H7 (cell line): ENCODE measurements at places on chromosomes 2 and 18. TPM values are rescaled to one million over a fixed set of nuclear protein-coding genes. Genes with fewer than 3 reads are reported as not detected.

DNA sequence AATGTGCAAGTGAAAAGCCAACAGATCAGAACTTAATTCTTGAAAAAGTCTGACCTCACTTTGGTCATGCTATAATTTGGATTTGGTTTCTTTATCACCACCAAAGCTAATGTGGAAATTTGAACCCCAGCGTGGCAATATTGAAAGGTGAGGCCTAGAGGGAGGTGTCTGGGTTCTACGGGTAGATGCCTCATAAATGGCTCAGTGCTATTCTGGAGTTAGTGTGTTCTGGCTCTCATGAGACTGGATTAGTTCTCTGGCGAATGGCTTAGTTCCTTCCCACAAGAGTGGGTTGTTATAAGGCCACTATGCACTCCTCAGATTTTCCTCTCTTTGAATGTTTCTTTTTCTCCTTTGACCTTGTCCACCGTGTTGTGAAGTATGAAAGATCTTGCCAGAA lies 22.3 kb downstream of the ORC4 start:
- no peak for DNase-seq

DNA sequence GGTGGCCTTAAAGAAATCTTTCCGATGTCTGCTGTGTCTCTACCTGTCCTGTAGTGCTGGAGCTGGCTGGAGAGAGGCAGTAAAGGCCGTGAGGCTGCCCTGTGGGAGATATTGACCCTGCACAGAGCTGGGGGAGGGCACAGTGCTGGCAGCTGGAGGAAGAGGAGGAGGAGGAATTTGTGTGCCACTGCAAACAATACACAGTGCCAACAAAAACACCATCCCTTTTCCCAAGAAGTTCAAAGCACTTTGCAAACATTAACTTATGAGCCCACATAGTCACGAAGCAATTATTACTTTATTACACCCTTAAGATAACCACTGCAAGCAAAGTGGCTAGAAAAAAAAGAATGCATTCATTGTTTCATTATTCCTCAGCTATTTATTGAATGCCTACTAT lies 45.0 kb upstream of the CYTIP start:
- DNase-seq = no peak

- DNase-seq = no peak
Measured at GRCh38 chr2:235868224-235868623, 300.0 kb downstream of the GBX2 start.

DNA sequence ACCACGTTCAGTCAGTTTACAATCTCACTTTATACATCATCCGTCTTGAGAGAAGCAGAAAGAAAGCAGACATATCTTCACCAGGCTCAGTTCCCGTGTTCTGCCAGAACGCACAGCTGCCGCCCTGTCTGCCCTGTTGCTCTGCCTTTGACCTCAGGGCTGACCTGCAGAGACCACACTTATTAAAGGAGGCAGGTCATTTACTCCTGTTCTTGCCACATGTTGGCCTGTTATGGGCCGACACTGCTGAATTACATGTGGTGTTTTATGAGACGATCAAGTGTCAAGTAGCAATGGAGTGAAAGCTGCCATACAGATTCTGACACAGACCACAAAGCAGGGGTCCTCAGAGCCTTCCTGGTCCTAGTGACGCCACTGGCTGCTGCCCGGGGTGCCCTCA lies 232.2 kb downstream of the TTC32 start:
- DNase-seq = no peak

GKN2 gene
- total RNA-seq = not detected in 2 replicates
